Stimulated activated CD8-positive, alpha-beta memory T cell treated with anti-CD3 and anti-CD28 coated beads, Interleukin-4, amount 100 ng/mL, for 1 hour (primary cell): ENCODE measurements at places on chromosomes 11 and 22.

GRCh38 chr11:35349897-35350296 is 69.5 kb downstream of the SLC1A2 start:
- DNase-seq: no peak

GRCh38 chr11:28837599-28837998 is 729.4 kb downstream of the METTL15 start:
- no peak for DNase-seq

- no peak for DNase-seq
These were observed 2.4 kb downstream of the ZC3H12C start for GRCh38 chr11:110095554-110095953.

- no peak for DNase-seq
These were observed 54.8 kb downstream of the DENND5A start for GRCh38 chr11:9210224-9210921.

- no peak for DNase-seq
These were observed 101.4 kb downstream of the ARL14EP start for GRCh38 chr11:30424321-30424720.

GRCh38 chr11:7593481-7593880 is 79.7 kb downstream of the PPFIBP2 start:
- no peak for DNase-seq

DNA sequence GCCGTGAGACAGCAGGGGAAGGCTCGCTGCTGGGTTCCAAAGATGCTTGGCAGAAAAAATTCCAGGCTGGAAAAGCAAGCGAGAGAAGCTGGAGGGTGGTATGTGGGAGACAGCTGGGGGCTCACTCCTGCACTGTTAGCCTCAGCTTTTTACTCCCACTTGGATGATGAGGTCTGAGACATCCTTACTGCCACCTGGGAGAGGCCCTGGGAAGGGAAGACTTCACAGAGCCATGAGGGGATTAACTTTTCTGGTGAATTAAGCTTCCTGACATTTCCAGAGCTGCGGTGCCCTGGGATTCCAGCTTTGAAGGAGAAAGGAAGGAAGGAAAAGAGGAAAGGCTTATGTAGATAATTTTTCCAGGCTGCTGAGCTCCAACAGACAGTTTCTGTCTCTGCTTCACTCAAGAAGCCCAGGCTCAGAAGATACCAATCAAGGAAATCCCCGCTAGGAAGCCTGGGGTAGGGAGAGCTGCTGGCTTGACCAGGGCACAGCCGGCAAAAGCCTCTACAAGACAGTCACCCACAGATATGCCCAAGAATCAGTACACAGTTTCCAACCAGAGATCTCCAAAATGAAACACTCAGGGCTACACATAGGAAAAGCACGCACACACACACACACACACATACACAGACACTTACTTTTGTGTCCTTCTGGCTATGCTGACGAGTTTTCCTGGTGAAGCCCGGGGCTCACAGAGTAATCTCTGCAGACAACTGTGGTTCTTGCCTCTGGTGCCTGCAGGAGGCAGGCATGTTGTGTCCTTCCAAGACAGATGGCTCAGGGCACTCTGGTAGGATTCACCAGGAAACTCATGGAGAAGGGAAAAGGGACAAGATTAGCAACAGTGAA is 907 bp downstream of the MCHR1 start:
- DNase-seq: no peak
